ENCODE measurements at places on chromosomes 7 and 10.

DNA sequence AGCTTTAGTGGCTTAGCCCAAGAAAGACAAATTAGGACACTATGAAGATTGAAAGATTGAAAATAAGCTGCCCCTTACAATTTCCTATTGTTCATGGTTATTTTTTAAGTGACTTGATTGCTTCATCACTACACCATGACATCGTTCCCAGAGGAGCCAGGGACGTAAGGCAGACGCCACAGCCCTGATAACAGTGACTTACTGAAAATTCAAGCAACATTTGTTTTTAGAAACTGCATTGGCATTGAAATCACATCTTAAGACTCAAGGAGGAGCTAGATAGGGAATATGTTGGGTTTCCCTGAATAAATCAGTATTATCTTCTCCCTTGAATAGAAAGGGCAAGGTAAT lies 38.7 kb upstream of the ANK3 start:
- DNase-seq = no peak

DNA sequence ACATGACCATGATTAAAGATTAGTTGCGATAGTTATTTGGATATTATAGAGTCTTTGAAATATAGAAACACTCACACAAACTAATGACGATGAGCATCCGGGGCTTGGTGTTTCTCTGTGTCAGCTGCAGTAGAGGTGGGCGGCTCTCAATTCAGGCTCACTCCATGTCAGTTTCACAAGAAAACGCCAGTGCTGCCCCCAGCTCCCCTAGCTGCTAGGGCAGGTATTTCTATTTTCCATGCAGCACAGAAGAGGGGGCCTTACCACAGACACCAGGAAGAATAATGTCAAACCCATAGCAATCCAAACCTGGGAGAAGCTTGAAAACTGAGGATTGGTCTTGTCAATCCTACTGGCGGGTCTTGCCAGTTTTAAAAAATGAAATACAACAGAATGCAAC lies 197.1 kb downstream of the PHTF2 start:
- DNase-seq = peak; percentile 49

- DNase-seq = no peak
Observed at GRCh38 chr7:151080067-151080521, 515 bp downstream of the FASTK start.

DNA sequence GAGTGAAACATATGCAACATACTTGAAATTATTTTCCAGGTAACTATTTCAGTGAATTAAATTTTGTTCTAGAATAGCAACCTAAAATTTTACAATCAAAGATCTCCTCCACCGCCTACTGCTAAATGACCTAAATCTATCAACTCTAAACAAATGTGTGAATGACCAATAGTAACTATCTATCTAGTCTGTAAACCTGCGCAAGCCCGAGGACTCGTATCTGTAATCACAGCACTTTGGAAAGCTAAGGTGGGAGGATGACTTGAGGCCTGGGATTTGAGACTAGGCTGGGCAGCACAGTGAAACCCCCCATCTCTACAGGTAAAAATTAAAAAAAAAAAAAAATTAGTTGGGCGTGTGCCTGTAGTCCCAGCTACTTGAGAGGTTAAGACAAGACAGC lies 83.0 kb downstream of the NEBL start:
- no peak for DNase-seq

DNA sequence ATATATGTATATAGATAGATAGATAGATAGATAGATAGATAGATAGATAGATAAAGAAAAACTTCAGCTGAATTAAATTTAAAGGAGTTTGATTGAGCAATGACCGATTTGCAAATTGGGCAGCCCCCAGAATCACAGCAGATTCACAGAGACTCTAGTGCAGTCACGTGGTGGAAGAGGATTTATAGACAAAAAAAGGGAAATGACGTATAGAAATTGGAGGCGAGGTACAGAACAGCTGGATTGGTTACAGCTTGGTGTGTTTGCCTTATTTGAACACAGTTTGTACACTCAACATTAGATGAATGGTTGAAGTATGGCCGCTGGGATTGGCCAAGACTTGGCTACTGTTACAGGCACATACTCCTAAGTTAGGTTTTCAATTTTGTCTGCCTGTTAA lies 8.2 kb upstream of the PODXL start:
- no peak for DNase-seq

GRCh38 chr10:132202070-132202970 lies 15.6 kb downstream of the DPYSL4 start:
- DNase-seq = no peak

GRCh38 chr10:10520491-10521385 lies 496.9 kb upstream of the CELF2 start:
- DNase-seq = peak; percentile 35

GRCh38 chr7:151590850-151591771 lies 71.4 kb upstream of the RHEB start:
- DNase-seq = no peak

- no peak for DNase-seq
Observed at GRCh38 chr7:111834367-111834766, 272.1 kb upstream of the IMMP2L start.

DNA sequence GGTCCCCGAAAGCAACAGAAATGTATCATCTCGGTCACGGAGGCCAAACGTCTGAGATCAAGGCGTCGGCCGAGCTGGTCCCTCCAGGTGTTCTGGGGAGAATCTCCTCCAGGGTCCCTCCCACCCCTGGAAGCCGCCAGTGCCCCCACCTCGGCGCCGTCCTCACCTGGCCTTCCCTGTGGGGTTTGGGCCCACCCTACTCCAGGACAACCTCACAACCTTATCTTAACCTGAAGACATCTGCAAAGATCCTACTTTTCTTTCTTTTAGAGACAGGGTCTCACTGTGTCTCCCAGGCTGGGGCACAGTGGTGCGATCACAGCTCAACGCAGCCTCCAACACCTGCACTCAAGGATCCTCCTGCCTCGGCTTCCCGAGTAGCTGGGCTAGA lies 33.4 kb downstream of the ADAP1 start:
- DNase-seq = no peak
